ENCODE measurements at places on chromosomes 1 and 21.

- DNase-seq: no peak
Observed at GRCh38 chr1:180925471-180926051, 12.9 kb downstream of the KIAA1614 start.

DNA sequence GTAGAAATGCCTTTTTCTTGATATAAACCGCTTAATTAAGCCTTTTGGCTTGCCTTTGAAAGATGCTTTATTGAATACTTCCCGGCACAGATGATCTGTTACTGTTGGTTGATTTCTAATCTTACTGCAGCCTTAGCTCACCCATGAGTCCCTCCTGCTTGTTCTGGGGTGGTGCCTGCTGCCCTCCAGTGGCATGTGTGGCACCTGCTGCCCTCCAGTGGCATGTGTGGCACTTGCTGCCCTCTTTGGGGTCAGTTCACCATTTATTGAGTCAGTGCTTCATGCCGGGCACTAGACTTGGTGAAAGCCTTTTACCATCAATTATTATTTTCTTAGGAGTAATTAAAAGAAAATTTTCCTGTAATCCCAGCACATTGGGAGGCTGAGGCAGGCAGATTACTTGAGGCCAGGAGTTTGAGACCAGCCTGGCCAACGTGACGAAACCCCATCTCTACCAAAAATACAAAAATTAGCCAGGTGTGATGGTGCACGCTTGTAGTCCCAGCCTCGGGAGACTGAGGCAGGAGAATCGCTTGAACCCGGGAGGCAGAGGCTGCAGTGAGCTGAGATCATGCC lies 54.3 kb downstream of the ADARB1 start:
- peak; percentile 56 for DNase-seq

DNA sequence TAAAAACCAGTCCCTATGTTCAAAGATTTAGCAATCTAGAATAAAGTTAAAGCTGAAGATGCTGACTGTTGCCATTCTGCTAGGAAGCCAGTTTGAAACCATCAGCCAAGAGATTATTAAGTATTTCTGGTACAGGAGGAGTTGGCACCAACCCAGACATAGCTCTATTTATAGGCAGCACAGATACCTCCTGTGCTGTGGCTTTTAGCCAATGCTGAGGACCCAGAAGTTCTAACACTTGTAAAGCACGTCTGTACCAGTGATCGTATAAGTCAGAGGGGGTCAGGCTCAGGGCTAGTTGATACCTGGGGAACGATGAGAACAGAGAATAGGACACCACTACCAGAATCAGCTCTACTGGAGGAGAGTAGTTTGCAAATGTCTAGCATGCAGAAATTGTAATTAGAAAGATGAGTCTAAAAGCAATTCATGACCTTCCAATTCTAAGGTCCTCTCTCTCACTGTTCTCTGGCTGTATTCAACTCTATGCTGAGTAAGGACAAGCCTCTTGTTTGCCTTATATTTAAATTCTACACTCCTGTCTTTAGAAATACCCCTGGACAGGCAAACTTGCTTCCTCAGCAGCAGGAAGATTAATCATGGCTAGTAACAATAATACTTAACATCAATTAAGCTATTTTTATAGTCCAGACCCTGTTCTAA lies 96.8 kb upstream of the PALMD start:
- DNase-seq: no peak

- DNase-seq: no peak
Observed at GRCh38 chr1:85582687-85583591, 2.4 kb downstream of the CCN1 start.

GRCh38 chr1:51750729-51751128 lies 127.8 kb downstream of the NRDC start:
- DNase-seq: no peak

DNA sequence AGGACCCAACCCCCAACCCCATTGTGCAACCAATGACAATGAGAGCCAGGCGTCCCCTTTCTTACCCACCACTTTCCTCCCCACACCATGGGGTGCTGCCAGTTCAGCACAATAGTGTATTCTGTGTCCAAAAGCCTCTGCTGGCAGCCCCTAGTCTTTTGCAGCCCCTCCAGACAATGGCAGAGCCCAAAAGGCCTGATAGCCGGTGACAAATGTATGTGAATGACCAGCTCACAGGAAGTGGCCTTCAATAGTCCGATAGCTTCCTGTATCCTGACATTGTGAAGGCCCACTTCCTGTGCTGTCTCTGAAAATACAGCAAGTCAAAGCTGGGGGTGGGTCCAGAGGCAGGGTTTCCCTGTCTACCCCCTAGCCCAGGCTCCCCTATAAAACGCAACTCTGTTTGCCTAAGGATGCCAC lies 16.6 kb downstream of the SMIM12 start:
- DNase-seq: no peak

GRCh38 chr1:63878932-63879331 lies 105.1 kb downstream of the ROR1 start:
- DNase-seq: no peak

- no peak for DNase-seq
Observed at GRCh38 chr1:29488086-29488793, 251.9 kb downstream of the PTPRU start.
